ENCODE measurements at places on chromosomes 2 and 18. TPM values are rescaled to one million over a fixed set of nuclear protein-coding genes. Genes with fewer than 3 reads are reported as not detected.

Gene HMSD
- total RNA-seq, result 19.7 TPM

Gene MEMO1
- total RNA-seq, result 71.3 TPM

Gene ANKRD30BL
- not detected for total RNA-seq

Gene CRYGD
- not detected for total RNA-seq

DNA sequence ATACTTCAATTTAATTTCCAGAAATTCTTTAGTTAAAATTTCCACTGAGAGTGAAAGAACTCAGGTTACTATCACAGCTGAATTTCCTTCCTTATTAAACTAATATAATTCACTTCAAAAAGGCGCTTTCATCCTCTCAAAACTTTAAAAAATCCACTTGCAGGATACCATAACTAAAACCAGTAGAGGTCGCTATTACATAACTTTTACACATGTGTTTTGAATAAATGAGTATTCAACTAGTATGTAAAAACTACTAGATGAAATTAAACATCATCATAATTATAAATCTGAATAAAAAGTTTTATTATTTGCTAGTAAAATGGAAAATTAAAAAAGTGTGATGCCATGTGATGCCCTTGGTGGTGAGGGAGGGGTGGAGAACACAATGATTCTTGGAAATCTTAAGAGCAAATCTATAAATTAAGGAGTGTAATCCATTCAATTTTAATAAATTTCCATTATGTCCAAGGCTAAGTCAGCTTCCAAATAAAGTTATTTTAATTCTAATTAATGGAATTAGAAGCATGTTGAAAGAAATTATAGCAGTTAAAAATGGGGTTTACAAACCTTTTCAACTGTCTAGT is 61.4 kb downstream of the SOS1 start:
- no peak overlapping the region for H3K27ac ChIP-seq
- H3K4me1 ChIP-seq, result peaks cover 24% of the 10 kb centered on the region
- DNase-seq, result no peak
- peaks cover 26% of the 10 kb centered on the region for H3K36me3 ChIP-seq

DNA sequence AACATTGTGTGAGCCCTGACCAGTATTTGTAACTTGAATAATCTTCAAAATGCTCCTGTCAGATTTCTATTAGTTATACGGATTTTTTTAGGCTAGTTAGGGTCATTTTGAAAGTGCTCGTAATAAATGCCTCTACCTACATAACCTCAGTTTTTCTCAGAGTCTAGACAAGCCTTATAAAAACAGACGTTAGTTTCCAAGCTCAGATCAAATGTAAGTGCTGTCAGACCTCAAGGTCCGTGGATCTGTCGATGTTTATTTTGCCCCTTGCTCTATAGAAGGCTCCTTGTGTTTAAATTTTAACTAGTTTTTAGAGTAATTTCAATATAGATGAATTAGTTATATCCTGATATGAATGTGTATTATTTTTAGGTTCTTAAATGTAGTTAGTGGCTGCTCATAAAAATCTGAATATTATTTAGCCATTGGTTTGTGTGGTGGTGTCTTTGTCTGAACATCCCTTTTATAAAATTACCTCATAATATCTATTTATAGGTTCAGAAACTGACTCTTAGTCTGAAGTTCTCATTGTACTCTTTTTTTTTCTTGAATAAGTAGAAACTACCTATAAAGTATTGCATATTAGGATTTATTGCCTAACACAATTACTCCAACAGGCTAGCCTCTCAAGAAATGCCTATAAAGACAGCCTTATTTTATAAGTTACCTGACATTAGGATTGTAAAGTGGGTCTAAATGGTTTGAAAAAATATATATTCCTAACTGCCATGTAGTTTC is 71.1 kb downstream of the MTA3 start:
- H3K27ac ChIP-seq, result no peak overlapping the region
- no peaks in the 10 kb centered on the region for H3K36me3 ChIP-seq
- H3K4me3 ChIP-seq, result no peak overlapping the region
- H3K27me3 ChIP-seq, result no peaks in the 10 kb centered on the region

- peak overlapping the region; percentile 43 for H3K4me3 ChIP-seq
- no peaks in the 10 kb centered on the region for H3K27me3 ChIP-seq
- DNase-seq, result peak; percentile 63
- peak overlapping the region; percentile 91 for H3K27ac ChIP-seq
- peaks cover 40% of the 10 kb centered on the region for H3K4me1 ChIP-seq
- peaks cover 16% of the 10 kb centered on the region for H3K36me3 ChIP-seq
These were observed 24.6 kb upstream of the KCMF1 start for GRCh38 chr2:84946204-84947009.

DNA sequence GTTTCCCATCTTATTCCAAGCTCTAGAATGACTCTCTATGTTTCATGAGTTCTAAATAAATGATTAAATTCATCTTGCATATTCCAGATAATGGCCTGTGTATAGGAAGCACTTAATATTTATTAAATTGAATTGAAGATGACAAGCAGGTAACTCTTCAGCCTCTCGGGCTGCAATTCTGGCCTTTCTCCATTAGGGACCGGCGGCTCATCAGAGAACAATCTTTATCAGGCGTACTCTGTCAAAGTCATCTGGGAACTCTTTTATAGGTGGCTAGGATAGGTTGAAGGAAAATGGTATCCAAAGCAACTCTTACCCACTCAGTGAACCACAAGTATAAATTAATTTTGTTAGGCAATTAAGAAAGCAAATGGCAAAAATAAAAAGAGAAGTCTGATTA is 308.5 kb downstream of the NOL4 start:
- no peaks in the 10 kb centered on the region for H3K27me3 ChIP-seq
- no peak overlapping the region for H3K4me3 ChIP-seq
- no peak overlapping the region for H3K27ac ChIP-seq
- H3K36me3 ChIP-seq, result no peaks in the 10 kb centered on the region
- no peaks in the 10 kb centered on the region for H3K4me1 ChIP-seq
- no peak for DNase-seq

- H3K27ac ChIP-seq, result peak overlapping the region; percentile 99
- H3K4me1 ChIP-seq, result peaks cover 38% of the 10 kb centered on the region
- H3K4me3 ChIP-seq, result peak overlapping the region; percentile 99
- peaks cover 29% of the 10 kb centered on the region for H3K36me3 ChIP-seq
- H3K27me3 ChIP-seq, result no peaks in the 10 kb centered on the region
- DNase-seq, result peak; percentile 67
These were observed 861 bp downstream of the SLC39A10 start for GRCh38 chr2:195657634-195658540.

GRCh38 chr2:205688417-205689200 is 6.3 kb downstream of the NRP2 start:
- no peak overlapping the region for H3K27ac ChIP-seq
- DNase-seq, result no peak
- no peak overlapping the region for H3K4me3 ChIP-seq
- H3K27me3 ChIP-seq, result peaks cover 57% of the 10 kb centered on the region
- peaks cover 18% of the 10 kb centered on the region for H3K4me1 ChIP-seq

GRCh38 chr2:106356291-106356690 is 111.9 kb downstream of the RGPD3 start:
- peaks cover 12% of the 10 kb centered on the region for H3K27me3 ChIP-seq
- H3K4me1 ChIP-seq, result no peaks in the 10 kb centered on the region
- no peak for DNase-seq
- no peak overlapping the region for H3K4me3 ChIP-seq
- no peaks in the 10 kb centered on the region for H3K36me3 ChIP-seq
- H3K27ac ChIP-seq, result no peak overlapping the region

- H3K27ac ChIP-seq, result no peak overlapping the region
- DNase-seq, result no peak
- no peaks in the 10 kb centered on the region for H3K36me3 ChIP-seq
- H3K4me1 ChIP-seq, result no peaks in the 10 kb centered on the region
- peaks cover 4% of the 10 kb centered on the region for H3K27me3 ChIP-seq
These were observed 73.1 kb upstream of the RMDN2 start for GRCh38 chr2:37851828-37852584.

DNA sequence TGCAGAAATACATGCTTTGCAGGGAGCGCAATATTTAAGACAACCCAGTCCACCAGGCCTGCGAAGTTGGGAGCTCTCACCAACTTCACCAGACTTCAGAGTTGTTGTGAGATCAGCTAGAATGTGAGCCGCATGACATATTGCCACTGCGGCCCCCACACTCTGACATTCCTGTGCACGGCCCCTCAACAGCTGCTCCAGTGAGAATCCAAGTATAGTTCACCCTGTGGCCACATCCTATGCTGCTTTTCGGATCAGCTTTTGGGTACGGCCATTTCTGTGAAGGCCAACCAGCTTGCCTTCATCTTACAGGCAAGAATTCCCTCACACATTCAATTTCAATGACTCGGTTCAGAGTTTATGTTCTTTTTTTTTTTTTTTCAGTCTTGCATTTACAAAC is 177.8 kb downstream of the SOX11 start:
- no peaks in the 10 kb centered on the region for H3K27me3 ChIP-seq
- H3K27ac ChIP-seq, result no peak overlapping the region
- no peak overlapping the region for H3K4me3 ChIP-seq
- DNase-seq, result no peak
- no peaks in the 10 kb centered on the region for H3K4me1 ChIP-seq
- no peaks in the 10 kb centered on the region for H3K36me3 ChIP-seq

DNA sequence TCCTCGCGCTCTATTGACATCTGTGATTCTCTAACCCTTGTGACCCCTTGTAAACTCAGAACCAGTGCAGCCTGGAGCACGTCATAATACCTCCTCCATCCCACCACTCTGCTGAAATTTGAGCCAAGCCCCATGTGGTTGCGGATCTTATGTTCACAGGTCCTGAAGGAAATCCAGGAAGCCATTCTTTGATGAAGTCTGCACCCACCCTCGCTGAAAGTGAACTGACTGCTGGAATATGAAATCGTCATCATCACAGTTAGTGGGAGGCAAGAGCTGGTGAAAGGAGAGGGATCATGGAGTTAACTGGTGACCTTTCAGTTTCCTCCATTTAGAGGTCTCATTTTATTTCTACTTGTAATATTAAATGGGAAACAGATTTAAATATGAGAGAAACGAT is 21.6 kb downstream of the ZEB2 start:
- DNase-seq, result no peak
- peaks cover 8% of the 10 kb centered on the region for H3K27me3 ChIP-seq
- H3K4me1 ChIP-seq, result peaks cover 16% of the 10 kb centered on the region
- H3K4me3 ChIP-seq, result no peak overlapping the region

DNA sequence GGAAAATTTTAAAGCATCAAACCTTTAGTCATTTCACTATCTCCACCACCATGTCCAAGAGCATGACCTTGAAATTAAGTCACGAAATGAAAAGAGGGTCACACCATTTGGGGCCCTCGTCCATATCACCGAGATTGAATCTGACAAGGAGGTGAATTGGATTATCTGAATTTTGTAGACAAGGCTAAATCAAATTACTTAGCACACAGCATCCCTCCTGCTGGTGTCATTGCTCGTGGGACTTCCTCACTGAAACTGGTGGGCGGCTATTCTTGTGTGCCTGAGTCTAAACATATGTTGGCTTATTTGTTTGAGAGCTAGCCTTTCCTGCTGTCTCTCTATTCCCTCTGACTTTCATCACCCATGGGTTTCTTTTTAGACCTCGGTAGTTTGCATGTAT is 64.6 kb upstream of the CNGA3 start:
- no peak overlapping the region for H3K27ac ChIP-seq
- no peak for DNase-seq
- H3K4me1 ChIP-seq, result no peaks in the 10 kb centered on the region
- no peak overlapping the region for H3K4me3 ChIP-seq
- peaks cover 16% of the 10 kb centered on the region for H3K27me3 ChIP-seq

- DNase-seq, result no peak
- H3K27ac ChIP-seq, result peak overlapping the region; percentile 81
- peak overlapping the region; percentile 22 for H3K4me3 ChIP-seq
- H3K4me1 ChIP-seq, result peaks cover 20% of the 10 kb centered on the region
These were observed 10.4 kb downstream of the RTTN start for GRCh38 chr18:70195014-70195614.

DNA sequence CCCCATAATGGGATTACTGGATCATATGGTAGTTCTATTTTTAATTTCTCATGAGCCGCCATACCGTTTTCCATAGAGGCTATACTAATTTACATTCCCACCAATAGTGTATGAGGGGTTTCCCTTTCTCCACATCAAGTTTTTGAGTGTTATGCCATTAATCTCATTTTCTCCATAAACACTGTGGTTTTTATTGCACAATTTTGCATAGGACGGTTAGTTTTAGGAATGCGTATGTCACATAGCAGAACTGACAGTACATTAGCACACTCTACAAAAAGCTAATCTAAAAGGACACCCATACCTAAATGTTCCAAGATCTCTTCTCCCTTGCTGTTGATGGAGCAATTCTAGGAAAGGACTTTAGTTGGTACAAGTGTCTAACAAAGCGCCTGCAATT is 32.5 kb downstream of the DARS1 start:
- H3K4me3 ChIP-seq, result no peak overlapping the region
- peaks cover 63% of the 10 kb centered on the region for H3K4me1 ChIP-seq
- H3K27ac ChIP-seq, result no peak overlapping the region
- DNase-seq, result no peak
- peaks cover 52% of the 10 kb centered on the region for H3K36me3 ChIP-seq
- no peaks in the 10 kb centered on the region for H3K27me3 ChIP-seq

GRCh38 chr18:31739651-31740050 is 21.0 kb downstream of the SLC25A52 start:
- no peak overlapping the region for H3K4me3 ChIP-seq
- H3K36me3 ChIP-seq, result no peaks in the 10 kb centered on the region
- peaks cover 3% of the 10 kb centered on the region for H3K27me3 ChIP-seq
- DNase-seq, result no peak
- H3K27ac ChIP-seq, result no peak overlapping the region

DNA sequence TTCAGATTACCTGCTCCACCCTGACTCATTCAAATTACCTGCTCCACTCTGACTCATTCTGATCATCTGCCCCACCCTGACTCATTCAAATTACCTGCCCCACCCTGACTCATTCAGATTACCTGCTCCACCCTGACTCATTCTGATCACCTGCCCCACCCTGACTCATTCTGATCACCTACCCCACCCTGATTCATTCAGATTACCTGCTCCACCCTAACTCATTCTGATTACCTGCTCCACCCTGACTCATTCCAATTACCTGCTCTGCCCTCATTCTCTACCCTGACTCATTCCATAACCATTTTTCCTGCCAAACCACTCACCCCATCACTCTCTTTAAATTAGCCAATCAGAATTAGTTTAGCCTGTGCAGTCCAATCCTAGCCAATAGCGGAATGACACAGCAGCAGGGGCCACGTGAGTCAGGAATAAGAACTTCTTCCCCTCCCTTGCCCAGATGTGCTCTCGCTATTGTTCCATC is 26.2 kb downstream of the CFAP53 start:
- H3K4me1 ChIP-seq, result peaks cover 17% of the 10 kb centered on the region
- no peaks in the 10 kb centered on the region for H3K36me3 ChIP-seq
- H3K27me3 ChIP-seq, result peaks cover 3% of the 10 kb centered on the region
- no peak for DNase-seq

Measured in activated T-helper 1 cell treated with anti-CD3 and anti-CD28 coated beads, Interleukin-12 subunit alpha, Interleukin-12 subunit beta, Interleukin-2, Interleukin-4 antibody, amounts not matched to agents 30 ng/mL and 10 ng/mL and 1 ng/mL, durations not matched to agents 14 hours and 24 hours and 36 hours (primary cell).